ENCODE measurements at places on chromosomes 6 and 20.

GRCh38 chr6:111673532-111673931 lies 67.9 kb upstream of the TRAF3IP2 start:
- DNase-seq = no peak

- no peak for DNase-seq
These were observed 41.7 kb upstream of the CDKN1A start for GRCh38 chr6:36636687-36637418.

DNA sequence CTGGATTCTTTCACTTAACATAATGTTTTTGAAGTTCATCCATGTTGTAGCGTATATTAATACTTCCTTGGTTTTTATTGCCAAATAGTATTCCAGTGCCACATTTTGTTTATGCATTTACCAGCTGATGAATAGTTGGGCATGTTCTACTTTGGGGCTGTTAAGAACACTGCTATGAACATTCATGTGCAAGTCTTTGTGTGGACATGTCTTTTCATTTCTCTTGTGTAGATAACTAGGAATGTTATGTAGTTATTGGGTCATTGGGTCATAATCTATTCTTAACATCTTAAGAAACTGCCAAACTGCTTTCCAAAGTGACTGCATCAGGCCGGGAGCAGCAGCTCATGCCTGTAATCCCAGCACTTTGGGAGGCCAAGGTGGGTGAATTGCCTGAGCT lies 43.8 kb upstream of the GLP1R start:
- no peak for DNase-seq

DNA sequence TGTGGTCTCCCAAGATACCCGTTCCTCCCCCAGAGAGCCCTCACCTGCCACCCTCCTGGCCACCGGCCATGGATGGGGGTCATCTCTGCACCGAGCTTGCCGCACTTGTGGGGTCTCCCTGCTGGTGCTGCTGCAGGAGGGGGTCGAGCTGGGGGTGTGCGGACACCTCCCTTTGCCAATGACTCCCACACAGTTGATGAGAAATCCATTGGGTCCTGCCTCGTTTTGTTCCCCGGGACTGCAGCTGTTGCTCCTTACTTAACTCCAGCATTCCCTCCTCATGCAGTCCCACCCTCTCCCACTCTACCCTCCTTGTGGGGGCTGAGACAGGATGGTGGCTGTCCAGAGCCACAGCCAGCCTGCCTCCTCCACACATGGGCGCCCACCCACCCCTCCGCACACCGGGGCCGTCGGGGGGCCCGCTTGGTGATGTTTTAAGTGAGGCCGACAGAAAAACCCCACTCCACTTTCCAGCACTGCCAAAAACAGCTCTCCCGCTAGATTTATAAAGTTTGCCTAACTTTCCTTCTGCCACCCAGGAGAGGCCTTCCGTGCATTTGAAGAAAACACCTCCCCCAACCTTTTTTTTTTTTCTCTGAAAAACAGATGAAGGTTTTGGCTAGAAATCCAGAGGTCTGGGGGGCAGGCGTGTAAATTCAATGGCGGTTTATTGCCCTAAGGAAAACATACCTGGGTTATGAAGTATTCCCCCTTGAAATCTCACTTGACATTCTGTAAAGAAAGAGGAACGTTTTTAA lies 53.5 kb upstream of the APCDD1L start:
- no peak for DNase-seq

- DNase-seq = no peak
These were observed 114.8 kb downstream of the FOXO3 start for GRCh38 chr6:108675226-108676200.

GRCh38 chr6:6546318-6547109 lies 42.0 kb upstream of the LY86 start:
- no peak for DNase-seq

DNA sequence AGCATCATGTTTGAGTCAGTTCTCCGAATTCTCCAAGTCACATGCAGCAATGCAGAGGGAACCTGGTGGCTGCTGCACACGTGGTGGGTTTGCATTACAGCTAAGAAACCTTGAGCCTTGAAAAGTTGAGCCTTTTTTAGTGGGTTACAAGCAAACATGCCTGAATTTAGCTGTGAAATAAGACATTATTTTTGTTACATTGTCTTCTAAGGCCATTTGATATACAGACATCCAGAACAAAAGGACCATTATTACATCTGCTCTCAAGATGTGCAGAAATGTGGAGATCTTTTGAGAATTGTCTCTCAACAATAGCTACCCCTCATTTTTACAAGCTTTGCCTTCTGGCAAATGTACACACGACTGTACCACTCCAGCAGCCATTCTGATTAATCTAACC lies 720.5 kb upstream of the SLC35B3 start:
- no peak for DNase-seq

- DNase-seq = no peak
These were observed 133.7 kb downstream of the TFAP2C start for GRCh38 chr20:56762829-56763228.

- DNase-seq = no peak
These were observed 7.1 kb downstream of the TFEB start for GRCh38 chr6:41728073-41728936.

DNA sequence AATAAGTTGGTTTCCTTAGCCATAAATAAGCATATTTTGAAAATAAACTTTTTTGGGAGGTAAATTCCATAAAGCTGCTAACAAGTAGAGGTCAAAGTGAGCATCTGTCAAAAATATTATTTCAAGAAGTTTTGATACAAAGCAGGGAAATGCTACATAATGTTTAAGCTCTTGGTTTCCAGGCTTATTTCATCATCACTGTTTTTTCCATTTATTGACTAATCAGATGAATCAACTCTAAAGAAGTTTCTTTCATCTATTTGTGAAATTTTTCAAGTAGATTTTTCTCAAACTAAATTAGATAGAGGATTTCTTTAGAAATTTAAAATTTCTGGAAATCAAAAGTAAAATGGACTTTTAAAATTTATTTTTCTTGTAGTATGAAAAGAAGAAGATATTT lies 89.5 kb upstream of the TBX18 start:
- DNase-seq = no peak

- DNase-seq = no peak
These were observed 11.7 kb upstream of the SPO11 start for GRCh38 chr20:57317789-57318371.

Data from erythroblast (primary cell).